Activated naive CD4-positive, alpha-beta T cell treated with anti-CD3 and anti-CD28 coated beads, Interleukin-2, amount 50 U/mL, for 72 hours (primary cell): ENCODE measurements at places on chromosomes 12 and 14.

- DNase-seq: no peak
Observed at GRCh38 chr14:75941030-75941429, 40.8 kb downstream of the TGFB3 start.

- no peak for DNase-seq
Observed at GRCh38 chr14:22381766-22382165, 207.3 kb downstream of the DAD1 start.

DNA sequence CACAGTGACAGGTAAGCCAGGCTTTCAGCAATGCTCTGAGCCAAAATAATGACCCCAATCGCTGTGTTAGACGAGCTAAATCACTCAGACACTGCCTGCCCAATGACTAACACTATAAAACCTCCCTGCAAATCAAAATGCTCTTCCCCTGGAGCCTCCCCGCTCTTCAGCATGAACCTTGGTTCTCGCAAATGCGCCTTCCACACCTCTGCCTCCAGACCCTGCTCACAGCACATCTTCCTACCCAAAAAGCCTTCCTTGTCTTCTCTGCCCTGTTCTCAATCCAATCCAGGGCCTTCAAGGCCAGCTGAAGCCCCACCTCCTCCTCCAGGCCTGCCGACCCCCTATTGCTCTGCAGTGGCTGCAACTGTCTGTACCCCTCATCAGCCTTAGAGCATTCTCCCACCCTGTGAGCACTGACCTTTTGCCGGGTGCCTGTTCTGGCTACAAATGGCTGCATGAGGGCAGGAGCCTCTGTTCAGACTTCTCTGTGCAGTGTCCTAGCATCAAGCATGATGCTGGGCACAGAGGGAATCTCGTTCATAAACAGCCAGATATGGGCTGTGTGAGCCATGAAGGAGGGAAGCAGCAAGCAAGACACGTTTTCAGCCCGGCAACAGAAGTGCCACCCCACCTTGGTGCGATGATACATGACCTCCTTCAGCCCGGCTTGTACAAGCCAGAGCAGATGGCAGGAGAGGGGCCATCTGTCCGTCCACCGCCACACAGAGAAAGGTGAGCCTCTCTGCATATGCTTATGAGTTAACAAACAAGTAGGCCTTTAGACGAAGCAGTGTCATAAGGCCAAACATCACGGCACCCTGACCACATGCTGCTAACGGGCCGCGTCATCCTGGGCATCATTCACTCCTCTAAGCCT lies 64.5 kb upstream of the DDX11 start:
- DNase-seq: no peak

DNA sequence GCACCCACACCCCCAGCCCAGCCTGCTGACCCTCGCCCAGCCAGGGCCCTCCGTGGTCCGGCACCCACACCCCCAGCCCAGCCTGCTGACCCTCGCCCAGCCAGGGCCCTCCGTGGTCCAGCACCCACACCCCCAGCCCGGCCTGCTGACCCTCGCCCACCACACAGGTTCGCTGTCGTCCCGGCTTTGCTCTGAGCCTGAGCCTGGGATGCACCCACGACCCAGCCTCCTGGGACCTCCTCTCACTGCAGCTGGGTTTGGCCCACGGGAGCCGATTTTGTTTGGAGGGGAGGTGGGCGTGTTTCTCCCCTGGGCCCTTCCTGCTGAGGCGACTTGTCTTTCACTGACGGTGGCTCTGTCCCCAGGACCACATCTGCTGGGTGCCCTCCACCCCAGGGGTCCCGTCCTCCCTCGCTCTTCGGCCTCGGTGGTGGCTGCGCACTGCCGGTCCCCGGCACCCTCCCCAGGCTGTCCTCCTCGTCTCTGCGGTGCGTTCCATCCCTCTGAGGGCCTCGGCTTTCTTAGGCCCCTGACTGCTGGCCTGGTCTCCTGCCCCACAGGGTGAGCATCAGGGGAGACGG lies 83.8 kb downstream of the GALNT9 start:
- no peak for DNase-seq

GRCh38 chr14:75450381-75451276 lies 22.8 kb downstream of the JDP2 start:
- no peak for DNase-seq

- DNase-seq: no peak
Observed at GRCh38 chr12:23810329-23810902, 139.1 kb downstream of the SOX5 start.

GRCh38 chr12:128367961-128368360 lies 101.0 kb downstream of the TMEM132C start:
- no peak for DNase-seq

DNA sequence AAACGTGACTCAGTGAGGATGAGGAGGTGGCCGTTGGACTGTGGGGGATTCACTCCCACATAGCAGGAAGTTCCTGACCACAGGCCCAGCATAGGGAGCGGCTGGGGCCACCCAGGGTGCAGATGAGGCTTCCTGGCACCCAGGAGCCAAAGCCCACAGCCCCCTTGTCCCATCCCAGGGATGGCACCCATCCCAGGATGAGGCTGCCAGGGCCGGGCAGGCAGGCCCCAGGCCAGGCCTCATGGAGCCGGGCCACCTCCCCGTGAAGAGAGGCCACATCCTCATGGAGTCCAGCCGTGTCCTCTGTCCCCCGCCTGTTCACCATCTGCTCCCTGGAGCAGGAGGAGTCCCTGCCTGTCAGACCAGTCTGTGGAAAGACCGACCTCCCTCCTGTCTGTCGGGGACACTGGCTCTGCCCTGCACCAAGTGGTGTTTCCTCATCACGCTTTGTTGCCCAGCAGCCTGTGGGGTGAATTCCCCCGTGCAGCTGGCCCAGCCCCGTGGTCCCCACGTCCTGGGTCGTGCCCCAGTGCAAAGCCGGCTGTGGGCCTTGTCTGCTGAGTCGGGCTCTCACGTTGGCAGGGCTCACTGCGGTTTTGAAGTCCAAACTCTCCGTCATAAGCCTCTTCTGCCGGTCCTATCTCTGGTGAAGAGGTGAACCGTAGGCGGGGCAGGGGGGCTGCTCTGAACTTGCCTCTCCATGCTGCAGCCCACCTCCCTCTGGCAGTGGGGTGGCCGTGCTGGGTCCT lies 24.5 kb downstream of the MMP17 start:
- DNase-seq: no peak

DNA sequence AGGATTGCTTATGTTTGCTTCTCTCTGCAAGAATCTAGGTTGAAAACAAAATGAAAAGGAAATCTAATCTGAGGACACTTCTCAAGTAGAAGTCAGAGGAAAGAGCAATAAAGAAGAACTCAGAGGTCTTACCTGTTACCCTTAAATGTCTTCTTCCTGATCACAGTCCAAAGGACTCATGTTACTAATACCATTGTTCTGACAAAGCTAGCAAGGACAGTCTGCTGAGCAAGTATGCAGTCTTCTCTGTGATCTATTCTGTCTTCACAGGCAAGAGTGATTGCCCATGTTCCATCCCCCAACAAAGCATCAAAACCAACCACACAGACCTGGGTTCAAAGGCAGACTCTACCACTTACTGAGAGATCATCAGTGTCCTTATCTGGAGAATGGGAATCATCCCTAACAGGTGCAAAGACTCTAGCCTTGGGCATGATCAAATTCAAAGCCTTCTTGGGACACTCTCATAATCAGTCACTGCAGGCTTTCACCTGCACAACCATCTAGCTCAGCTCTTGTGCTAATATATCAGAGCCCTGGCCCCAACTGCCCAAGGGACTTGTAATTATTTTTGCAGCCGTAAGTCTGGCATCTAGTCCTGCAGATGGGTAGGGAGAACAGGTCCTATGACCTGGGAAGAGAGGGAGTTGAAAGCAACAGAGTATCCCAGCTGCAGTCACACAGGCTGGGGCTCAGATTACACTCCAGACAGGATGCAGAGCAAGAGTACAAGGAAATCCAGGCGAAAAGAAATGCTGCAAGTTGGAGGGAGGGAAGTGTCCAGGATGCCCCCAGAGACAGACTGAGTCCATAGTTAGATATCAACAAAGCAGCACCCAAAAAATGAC lies 97.9 kb upstream of the NUDT4 start:
- DNase-seq: no peak

- no peak for DNase-seq
Observed at GRCh38 chr12:24815114-24815423, 133.8 kb downstream of the BCAT1 start.

DNA sequence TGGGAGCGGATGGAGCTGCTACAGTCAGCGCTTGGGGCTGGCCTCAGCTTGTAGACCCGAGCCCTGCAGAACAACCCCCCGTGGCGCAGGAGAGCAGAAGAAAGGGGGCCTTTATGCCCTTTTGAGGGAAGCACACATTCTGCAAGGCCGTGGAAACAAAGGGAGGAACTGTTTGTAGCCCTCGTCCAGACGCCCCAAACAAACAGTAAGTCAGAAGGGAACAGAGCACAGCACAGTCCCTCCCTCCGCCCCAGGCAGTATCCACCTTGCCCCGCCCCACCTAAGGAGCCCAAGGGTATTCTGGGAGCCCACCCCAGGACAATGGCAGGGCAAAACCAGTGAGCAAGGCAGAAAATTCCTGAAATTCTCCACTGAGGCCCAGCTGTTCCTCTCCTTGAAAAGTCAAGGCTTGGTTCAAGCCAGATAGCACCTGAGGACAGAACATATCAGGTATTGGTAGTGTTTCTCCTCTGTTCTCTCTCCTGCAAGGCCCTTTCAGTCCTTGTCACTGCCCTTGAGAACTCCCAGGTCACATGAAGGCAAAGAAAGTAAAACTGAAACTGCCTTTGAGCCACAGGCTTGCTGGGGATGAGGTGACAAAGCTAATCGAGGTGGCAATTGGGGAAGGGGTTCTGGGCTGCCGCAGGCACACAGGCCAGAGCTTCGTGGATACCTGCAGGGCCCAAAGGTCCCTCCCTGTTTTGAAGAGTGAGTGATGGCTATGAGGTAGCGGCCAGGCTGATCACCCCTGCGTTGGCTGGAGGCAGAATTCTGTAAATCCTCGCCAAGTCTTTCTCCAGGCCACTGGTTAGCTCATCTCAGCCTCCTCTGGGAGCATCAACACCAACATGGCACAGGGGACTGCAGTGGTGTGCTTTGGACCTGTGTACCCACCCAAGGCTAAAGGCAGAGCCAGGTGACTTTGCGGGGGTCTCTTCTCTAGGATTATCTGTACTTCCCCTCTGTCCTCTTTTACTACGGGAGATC lies 499 bp downstream of the DGLUCY start:
- peak; percentile 65 for DNase-seq

DNA sequence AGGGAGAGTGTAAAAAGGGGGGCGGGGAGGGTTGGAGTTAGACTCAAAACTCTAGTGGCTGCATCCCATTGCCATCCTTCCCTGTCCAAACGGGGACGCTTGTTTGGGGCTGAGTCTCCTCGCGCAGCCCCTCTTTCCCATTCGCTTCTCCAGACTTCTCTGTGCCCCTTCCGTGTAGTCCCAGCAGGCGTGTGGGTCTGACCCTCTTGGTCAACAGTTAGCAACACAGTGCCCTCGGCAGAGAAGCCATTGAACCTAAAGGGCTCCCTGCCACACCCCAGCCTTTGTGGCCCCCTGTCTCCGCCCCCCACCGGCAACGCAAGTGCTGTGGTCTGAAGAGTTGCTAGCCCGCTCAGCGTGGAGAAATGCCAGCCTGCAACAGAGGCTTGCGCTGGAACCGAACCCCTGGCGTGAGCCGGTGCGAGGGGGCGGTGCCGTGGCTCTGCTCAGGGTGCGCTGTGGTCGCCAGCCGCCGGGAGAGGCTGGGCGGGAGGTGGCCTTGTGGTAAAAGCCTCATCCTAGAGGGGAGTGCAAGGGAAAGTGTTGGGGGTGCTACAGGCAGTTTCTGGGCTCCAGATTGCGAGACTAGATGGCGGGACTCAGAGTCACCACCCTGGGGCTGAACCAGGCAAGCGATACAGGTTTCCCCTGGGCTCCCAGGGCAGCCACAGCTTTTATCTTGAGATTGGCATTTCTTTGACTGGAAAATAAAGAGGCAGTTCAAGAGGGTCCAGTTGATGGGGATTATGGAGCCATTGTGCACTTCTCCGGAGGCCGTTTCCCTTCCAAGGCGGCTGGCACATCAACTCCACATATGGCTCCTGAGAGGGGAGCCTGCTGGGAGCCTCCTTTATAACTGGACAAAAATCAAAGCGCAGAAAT lies 2.1 kb downstream of the PLXNC1 start:
- DNase-seq: peak; percentile 21

GRCh38 chr12:46082490-46083200 lies 92.3 kb upstream of the SCAF11 start:
- DNase-seq: no peak

DNA sequence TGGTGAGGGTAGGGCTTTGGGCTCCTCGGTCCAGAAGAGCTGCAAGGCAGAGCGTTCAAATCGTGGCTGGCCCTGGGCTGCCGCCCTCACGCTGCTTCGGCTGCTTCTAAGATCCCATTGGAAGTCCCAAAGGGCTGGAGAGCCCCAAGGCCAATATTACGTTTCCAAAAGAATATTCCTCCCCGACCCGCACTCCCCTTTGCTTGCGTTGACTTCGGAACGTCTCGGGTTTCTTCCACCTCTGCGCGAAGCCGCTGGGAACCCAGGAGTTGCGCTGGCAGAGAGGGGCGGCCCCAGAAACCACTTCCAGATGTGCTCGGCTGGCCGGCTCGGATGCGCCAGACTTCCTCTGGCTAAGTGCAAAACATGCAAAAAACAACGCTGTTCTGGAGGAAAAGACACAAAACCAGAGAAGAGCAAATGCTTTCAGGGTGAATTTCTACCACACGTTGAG lies at the start of gene GLT8D2:
Gene GLT8D2, minus strand, starts transcription at position 285 of the 454 bp plus-strand sequence. CDS start 30,539 bp downstream, outside the sequence.
- DNase-seq: no peak

DNA sequence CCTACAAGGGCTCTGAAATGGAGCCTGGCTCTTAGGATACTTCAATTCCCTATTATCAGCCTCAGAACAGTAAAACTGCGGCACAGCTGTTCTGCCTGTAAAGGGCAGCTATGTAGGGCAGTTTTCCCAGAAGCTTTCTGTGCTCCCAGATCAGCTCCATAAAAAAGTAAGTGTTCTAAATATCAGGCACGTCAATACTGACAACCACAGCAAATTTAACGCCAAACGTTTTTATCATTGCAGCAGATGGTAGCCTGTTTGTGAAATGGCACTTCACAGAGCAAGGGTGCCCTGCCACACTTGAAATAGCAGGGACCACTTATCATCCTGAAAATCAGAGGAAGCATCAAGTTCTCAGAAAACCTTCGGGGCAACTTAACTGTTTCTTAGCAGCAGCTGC lies 54.8 kb upstream of the PTHLH start:
- DNase-seq: no peak
